ENCODE measurements at places on chromosomes 3 and 15. TPM values are rescaled to one million over a fixed set of nuclear protein-coding genes. Genes with fewer than 3 reads are reported as not detected.

- no peak for DNase-seq
Measured at GRCh38 chr3:121431726-121432517, 113.9 kb downstream of the POLQ start.

GRCh38 chr3:125054449-125055329 lies 1.1 kb downstream of the HEG1 start:
- no peak for DNase-seq

SNAPC5 gene
- total RNA-seq, result 25.3 TPM

DNA sequence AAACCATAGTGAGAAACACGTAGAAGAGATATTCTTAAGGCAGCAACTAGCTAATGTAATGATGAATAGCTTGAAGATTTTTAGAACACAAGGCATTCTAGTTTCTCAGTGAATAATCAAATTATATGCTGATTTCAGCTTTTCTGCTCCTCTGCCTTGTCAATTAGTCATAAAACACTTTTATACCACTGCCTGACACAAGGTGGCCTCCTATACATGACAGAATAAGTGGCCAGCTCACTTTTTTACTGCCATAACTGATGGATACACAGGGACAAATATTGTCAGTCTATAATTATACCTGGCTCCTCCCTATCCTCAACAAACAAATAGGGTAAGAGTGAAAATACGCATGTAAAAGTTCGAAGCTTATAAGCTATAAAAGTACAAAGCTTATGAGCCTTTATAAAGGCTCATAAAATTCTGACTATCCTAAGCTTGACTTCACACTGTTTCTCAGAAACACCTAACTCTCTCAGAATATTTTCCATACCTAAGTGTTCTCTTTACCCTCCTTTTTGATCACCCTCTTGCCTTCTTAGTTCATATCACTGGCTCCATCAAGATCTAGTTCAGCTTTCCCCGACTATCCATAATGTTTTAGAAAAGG lies 81.6 kb downstream of the HERC1 start:
- DNase-seq, result peak; percentile 18

CLDN1 gene
- not detected for total RNA-seq

POLQ gene
- 0.19 TPM for total RNA-seq

DNA sequence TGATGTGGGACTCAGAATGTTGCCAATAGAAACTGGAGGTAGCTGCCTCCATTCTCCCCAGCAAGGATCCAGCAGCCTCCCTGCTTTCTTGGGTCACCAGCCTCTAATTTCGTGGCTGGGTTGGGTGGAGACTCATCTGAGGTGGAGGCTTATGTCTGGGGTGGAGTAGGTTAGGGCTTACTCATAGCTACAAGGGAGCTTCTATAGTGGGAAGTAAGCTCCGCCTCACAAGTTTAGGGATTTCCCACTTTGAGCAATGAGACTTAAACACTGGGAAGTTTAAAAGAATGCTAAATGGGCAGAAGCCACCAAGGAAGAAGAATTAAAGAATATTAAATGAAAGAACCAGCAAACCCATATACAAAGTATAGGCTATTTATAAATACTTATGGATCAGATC lies 63.8 kb downstream of the GJD2 start:
- DNase-seq, result no peak

GASK1A gene
- total RNA-seq, result not detected

SCAMP5 gene
- 0.71 TPM for total RNA-seq

DNA sequence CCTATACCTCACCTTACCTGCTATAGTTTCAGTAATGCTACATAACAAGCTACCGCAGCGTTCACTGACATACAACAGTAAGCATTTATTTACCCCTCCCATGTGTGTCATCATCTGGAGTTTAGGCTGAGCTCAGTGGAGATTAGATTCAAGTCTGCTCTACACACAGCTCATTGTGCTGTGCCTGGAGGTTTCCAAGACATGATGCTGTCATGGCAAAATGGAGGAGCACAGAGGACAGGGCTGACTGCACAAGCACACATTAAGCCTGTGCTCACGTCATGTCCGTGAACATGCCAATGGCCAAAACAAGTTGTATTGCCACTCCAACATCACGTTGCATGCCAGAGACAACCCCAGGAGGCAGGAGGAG lies 333.8 kb upstream of the TRIM42 start:
- DNase-seq, result no peak

DNA sequence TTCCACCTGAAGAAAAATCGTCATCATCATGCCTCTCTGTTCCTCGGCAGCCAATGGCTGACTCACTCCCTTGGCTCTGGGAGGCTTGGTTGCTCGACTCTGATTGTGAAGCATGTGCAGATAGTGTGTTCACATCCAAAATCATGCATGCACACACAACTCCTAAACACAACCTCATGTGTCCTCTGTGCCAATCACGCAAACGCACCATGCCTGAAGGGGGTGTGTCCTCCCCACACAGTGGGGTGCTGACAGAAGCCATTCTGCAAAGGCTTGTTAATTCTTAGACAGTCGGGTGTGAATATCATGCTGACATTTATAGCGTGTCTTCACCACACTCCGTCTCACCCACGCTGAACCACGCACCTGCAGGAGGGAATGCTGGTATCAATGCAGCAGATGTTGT lies 11.4 kb upstream of the CCDC174 start:
- DNase-seq, result no peak

GRCh38 chr3:81744366-81744765 lies 17.1 kb downstream of the GBE1 start:
- no peak for DNase-seq

GRCh38 chr15:101159936-101160815 lies 91.7 kb downstream of the CHSY1 start:
- DNase-seq, result no peak

FAM43A gene
- 13.0 TPM for total RNA-seq
